ENCODE measurements at places on chromosomes 7 and 10. TPM values are rescaled to one million over a fixed set of nuclear protein-coding genes. Genes with fewer than 3 reads are reported as not detected.

- DNase-seq: no peak
These were observed 135.9 kb downstream of the ZMYND11 start for GRCh38 chr10:271201-271600.

The HYAL4 gene
- not detected for total RNA-seq

- no peak for DNase-seq
These were observed 200.9 kb downstream of the CREB5 start for GRCh38 chr7:28613262-28613661.

DNA sequence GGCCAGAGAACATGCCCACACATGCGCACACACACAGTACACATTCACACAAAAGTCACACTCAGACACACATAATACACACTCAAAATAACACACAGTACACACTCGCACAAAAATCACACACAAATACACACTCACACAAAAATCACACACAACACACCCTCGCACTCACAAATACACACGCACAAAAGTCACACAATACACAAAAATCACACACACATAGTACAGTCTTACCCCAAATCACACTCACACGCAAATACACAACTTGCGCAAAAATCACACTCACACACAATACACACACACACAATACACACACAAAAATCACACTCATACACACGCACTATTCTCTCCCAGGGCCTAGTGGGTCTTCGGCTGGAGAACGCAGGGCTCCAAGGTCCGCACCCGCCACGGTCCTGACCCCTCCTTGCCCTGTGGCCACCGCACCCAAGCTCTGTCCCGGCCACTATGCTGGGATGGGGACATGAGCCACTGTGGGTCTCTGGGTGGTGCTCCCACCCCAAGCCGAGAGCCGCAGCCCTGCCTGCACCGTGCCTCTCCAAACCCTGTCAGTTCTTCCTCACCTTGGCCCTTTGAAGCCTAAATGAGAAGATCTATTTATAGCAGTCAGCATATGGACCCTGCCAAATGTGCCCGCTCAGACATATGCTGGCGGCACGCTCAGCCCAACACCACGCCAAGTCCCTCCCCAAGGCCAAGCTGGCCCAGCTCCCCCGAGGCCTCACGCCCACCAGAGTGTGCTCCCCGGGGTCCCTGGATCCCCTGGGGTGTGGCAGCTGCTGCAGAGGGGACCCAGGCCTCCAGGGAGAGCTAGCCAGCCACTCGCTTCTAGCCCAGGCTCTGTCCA lies 55.9 kb downstream of the ELFN1 start:
- no peak for DNase-seq

- no peak for DNase-seq
These were observed 115.9 kb upstream of the ADAM12 start for GRCh38 chr10:126504063-126504760.

The ADRA2A gene
- total RNA-seq: not detected

DNA sequence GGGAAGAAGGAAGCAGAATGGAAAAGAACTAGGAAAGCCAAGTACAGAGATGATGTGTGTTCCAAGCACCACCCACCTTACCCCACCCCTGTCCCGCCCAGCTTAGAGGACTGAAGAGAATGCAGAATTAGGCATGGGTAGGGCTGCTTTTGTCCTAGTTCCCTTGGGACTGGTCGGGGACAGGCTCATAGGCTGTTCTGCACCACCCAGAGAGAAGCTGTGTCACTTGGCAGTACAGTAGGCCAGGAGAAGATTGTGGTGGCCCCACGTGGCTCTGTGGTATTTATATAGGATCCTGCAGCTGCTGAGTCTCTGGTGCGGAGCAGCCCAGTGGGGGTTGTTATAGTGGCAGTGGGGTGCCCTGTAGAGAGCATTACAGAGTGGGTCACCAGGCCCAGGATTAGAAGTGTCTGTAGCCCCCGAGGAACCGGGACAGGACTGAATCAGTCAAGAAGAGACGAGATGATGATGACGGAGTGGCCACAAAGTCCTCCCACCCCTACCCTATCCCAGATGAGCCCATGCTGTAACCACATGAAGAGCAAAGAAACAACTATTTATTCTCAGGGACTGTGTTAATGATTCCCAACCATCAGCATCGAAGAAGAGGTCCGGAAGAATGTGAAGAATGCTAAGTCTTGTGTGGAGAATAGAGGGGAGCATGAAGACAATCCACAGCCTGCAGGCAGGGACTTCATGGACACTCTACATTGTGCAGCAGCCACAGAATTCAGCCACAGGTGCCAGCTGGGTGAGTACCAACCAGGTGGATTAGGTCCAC lies 88.9 kb downstream of the C1GALT1 start:
- no peak for DNase-seq

The AKR1C2 gene
- 0.27 TPM for total RNA-seq

DNA sequence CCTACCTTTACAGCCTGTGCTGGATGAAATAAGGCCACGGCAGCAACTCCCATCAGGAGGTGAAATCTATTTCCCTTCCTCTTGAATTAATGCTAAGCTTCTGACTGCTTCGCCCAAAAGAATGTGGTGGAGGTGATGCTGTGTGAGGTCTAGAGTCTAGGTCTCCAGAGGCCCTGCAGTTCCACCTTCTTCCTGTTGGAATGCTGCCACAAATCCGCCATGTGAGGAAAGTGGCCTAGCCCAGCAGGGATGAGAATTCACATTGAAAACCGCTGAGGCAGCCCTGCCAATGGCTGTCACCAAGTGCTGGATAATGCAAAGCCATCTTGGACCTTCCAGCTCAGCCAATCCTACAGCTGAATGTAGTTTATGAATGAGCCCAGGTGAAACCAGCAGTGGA lies 28.0 kb downstream of the RHOBTB1 start:
- no peak for DNase-seq

DNA sequence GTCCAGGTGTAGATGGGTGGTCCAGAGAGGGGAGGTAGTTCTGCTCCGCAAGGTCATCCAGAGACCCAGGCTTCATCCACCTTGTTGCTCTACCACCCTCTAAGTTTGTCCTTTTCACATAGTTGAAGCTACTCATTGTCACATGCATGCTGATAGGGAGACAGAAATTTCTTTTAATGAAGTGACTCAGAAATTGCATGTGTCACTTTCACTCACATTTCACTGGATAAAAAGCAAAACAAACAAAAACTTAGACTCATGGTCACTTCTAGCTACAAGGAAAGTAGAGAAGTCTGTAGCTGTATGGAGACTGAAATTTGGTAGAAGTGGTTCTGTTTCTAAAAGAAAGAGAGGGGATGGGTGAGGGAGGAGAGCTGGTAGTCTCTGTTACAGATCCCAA lies 161.9 kb downstream of the SORCS3 start:
- no peak for DNase-seq

- DNase-seq: no peak
These were observed 105.8 kb downstream of the ARHGAP22 start for GRCh38 chr10:48498940-48499510.

The RAPGEF5 gene
- total RNA-seq: 1.1 TPM

- DNase-seq: no peak
These were observed 160.2 kb downstream of the CREB5 start for GRCh38 chr7:28572321-28573058.

The OR13A1 gene
- total RNA-seq: not detected

DNA sequence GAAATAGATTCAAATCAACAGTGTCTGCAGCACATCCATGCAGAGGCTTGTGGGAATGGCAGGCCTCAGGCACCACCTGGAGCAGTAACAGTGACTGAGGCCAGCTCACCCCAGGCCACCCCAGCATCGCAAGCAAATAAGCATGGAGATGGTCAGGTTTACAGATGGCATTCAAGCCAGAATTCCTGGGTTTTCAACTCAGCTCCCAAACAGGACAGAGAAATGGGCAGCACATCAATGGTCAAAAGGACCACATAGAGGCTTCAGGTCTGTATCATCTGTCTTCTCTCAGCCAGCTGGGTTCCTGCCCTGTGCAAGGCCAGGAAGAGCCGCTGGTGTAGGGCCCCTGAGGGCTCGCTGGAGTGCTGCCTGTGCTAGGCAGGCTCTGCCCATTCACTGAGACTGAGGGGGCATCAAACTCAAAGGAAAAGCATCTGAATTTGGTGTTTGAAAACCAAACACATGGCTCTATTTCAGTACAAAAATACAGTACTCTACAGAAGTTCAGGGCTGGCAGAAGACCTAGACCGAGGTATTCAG lies 112.5 kb downstream of the KMT2E start:
- no peak for DNase-seq

The RBM20 gene
- total RNA-seq: 3.3 TPM

The STK31 gene
- 0.89 TPM for total RNA-seq

GRCh38 chr10:86657396-86658011 lies 3.2 kb downstream of the OPN4 start:
- no peak for DNase-seq

The NXPH1 gene
- total RNA-seq: not detected

The GLI3 gene
- 6.2 TPM for total RNA-seq

GRCh38 chr10:102581981-102582580 lies 62.2 kb upstream of the TRIM8 start:
- no peak for DNase-seq

DNA sequence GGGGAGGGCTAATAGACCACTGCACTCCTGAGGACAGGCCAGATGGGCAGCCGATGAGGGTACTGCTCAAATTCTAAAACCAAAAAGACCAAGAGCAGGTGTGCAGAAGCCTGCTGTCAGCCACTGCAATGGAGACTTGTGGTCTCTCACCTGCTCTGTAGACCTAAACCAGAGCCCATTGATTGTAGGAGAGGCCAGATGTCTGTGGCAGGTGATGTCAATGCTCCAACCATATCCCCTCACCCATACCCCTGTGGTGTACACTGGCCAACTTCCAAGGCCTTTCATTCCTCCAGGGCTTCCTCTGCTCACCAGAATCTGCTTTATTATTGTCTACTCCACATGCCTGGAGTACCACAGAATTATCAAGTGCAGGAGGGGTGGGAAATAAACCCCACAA lies 116.9 kb upstream of the CHST15 start:
- DNase-seq: no peak

- peak; percentile 42 for DNase-seq
These were observed 73.1 kb upstream of the UCN3 start for GRCh38 chr10:5291501-5292195.

The CPEB3 gene
- 1.3 TPM for total RNA-seq

The EPHA1 gene
- total RNA-seq: 27.5 TPM

The ABLIM1 gene
- 41.9 TPM for total RNA-seq
